Kidney capillary endothelial cell (primary cell): ENCODE measurements at places on chromosomes 3 and 15.

GRCh38 chr3:9352917-9353752 lies 9.7 kb upstream of the THUMPD3 start:
- DNase-seq: peak; percentile 72

- no peak for DNase-seq
Measured at GRCh38 chr15:71393383-71393782, 278.1 kb downstream of the THSD4 start.

- DNase-seq: no peak
Measured at GRCh38 chr3:9887480-9887879, 2.9 kb upstream of the JAGN1 start.

DNA sequence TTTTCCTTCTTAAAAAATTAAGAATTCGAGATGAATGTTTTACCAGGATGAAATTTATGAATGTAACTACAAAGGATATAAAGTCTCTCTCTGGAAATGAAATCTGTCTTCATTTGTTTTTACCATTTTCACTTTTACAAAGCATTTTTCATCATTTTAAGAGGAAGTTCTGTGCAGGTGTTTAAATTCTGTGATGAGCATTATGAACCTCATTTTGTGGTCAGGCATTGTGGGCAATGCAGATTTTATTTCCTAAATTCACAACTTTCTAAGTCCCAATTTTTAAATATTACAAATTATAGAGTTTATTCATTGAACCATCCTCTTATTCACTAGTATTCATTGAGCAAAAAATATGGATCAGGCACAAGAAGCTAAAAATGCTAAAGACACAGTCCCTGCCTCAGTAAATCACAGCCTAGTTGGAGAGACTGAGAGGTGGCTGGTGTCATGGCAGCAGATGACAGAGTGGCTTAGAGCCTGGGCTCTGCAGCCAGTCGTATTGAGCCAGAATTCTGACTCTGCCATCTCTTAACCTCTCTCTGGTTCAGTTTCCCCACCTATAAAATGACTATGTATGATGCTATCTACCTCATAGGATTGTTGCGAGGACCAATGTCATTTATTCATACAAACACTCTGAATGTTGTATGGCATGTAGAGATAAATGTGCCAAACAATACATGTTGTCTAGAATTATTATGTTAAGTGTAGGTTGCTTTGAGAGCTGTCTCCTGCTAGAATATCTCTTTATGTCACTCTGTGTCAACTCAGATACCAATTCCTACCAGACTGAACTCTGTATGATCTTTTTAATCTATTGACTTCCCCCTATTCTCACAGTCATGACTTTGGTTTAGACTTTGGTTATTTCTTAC lies 7.5 kb upstream of the TGFBR2 start:
- no peak for DNase-seq

DNA sequence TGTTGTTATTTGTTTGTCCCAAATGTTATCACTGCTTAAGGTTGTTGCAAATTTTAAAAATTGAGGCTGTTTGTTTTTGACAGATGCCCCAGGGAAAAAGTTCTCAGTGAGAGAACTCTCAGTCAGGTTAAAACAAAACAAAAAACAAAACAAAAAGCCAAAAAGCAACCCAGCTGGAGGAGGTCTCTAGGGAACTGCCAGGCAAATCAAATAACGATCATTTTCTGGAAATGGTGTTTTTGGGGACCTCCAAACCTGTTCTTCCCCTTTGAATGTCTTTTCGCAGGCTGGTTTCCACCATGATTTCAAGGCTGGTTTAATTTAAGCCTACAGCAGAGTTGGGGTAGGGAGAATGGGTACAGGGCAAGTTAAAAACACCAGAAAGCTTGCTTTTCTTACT lies 27.2 kb downstream of the SPINK8 start:
- no peak for DNase-seq

GRCh38 chr15:63349156-63349555 lies 32.5 kb downstream of the CA12 start:
- DNase-seq: no peak

DNA sequence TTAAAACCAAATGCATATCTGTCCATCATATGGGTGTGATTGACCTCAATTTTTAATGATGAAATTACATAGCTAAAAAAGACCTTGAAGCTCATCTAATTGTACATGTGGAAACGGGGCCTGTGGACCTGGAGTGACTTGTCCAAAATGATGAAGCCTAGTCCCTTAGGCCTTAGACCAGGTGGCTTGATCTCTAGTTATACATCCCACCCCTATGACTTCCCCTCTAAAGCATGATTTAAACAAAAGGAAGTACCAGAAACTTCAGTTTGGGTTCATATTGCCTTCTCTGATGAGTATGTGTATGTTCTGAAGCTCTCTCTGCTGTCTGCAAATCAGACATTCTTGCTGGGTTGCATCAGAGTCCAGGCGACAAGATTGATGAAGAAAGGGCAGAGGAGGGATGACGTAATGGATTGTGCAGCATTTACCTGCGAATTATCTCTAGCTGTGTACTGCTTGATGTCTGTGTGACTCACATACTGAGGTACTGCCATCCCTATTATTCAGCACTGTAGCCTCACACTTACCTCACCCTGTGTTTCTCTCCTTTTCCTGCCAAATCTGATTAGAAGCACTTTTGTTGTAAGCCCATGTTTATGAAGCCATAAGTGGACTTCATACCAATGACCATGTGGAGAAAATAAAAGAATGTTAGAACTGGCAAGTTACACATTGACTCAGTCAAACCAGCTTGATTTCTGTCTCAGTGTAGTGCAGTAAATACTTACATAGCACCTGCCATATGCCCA lies 111.5 kb downstream of the FILIP1L start:
- no peak for DNase-seq

- no peak for DNase-seq
Measured at GRCh38 chr3:32630266-32630665, 54.7 kb upstream of the CNOT10 start.

- DNase-seq: no peak
Measured at GRCh38 chr3:54736459-54736858, 191.4 kb downstream of the LRTM1 start.

DNA sequence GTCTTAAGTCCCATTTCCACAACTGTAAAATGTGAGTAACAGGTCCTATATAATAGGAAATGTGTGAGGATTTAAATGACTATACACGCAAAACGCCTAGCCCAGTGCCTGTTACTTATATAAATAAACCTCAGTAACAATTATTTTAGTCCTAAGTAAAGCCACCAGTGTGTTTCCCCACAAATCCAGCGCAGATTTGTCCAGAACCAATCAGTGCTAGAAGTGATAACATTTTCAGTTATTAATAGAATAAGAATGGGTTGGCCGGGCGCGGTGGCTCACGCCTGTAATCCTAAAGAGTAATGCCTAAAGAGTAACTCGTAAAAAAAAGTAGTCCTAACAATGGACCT lies 561 bp downstream of the RPAP1 start:
- no peak for DNase-seq

- DNase-seq: no peak
Measured at GRCh38 chr3:144033863-144034262, 62.2 kb downstream of the DIPK2A start.

DNA sequence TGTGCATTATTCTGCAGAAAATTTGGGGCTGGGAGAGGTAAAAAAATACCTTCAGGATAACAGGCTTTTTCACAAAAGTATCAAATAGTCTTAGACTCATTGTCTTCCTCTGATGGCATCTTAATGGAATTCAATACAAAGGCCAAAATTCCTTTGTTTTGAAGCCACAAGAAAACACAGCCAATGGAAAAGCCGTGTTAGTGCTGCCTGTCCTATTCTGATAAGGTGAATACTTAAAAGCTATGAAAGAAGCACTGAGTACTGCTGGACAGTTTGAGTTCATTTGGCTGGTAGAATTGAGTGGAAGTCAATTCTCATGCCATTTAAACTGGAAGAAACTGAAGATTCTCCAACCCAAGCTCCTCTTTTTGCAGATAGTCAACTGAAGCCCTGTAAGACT lies 395.3 kb upstream of the TPRG1 start:
- peak; percentile 40 for DNase-seq

- DNase-seq: no peak
Measured at GRCh38 chr3:43755516-43756200, 64.9 kb downstream of the ABHD5 start.

GRCh38 chr3:8954938-8955763 lies 8.1 kb downstream of the RAD18 start:
- no peak for DNase-seq

DNA sequence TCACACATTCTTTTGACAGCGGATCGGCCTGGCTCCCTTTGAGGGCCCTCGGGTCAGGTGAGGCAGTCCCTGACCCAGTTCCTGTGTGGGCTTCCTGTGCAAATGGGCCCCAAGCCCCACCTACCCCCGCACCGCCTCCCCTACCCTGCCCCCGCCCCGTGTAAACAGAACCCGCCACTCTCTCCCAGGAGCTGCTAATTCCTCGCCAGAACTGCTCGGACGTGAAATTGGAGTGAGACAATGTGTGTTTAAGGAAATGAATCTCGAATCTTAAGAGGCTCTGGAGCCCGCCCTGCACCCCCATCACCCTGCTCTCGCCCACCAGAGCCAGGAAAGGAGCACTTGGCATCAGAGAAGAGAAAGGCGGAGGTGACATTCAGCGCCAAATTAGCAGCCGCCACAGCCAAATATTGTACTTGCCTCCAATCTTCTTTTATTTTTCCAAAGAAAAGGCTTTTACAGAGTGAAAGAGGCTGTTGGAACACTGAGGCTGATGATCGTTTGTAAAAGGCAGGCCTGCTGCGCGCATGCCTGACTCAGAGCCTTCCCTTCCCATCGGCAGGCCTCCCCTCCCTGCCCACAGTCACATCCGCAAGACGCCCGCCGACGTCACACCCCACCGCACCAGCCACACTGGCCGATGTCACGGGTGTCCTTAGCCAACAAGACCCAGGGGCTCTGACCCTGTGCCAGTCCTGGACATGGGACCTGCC lies 53.1 kb downstream of the CACNA2D2 start:
- no peak for DNase-seq

DNA sequence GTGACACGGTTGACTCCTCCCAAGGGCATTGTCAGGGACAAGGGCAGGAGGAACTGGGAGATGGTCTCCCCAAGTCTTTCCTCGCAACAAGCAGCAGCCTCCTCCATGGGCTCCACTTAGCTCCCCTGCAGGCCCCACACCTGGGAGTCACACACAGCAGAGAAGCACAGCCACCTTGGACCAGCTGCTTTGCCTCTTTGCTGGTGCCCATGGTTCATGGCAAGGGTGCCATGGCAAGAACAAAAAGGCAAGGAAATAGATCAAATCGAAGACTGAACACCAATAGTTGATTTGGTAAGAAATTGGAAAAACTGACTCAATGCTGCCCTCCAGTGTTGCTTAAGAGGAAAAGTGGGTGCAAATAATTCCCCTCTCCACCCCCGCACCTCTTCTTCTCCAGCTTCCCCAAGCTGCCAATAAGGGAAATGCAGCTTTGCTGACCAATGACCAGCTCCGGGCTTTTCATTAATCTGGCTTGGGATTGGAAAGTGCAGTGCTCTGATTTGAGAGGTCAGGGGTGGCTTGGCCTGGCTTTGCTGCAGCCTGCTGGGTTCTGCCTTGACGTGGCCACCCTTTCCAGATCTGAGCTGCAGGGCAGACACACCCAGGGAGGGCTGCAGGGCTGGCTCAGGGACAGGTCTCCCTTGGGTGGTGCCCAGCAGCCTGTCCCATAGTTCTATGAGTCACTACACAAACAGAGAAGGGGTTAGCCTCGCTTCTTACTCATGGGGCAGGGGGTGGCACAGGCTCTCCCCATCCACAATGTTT lies 162.0 kb downstream of the KLF13 start:
- peak; percentile 83 for DNase-seq

- no peak for DNase-seq
Measured at GRCh38 chr3:117479095-117479494, 769.5 kb downstream of the TUSC7 start.

DNA sequence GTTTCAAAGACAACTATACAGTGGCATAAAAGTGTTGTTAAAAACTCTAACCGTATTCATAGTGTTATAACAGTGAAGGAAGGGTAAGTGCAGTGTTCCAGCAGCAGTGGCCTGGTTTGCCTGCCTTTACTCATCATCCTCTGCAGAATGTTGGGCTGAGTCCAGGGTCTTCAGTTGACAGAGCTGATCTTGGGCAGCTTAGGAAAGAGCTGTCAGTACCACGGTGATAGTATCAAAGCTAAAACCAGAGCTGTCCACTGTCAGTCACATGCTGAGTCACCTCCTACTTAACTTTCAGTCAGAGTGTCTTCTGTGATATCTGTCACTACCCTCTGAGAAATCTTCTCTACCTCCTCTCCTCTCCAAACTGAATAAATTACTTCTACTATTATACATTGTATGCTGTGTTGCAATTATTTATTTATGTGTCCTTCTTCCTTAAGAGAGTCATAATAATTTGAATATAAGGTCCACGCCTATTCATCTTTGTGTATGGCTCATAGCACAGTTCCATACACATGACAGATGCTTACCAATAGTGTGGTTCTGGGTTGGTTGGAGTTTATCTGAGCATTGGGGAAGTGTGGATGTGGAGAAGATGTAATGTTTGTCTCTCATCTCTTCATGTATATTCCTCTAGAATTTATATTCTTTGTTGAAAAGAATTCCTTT lies 242.1 kb downstream of the ZIC1 start:
- DNase-seq: no peak

GRCh38 chr3:71585887-71586809 lies 2.6 kb upstream of the FOXP1 start:
- DNase-seq: no peak

DNA sequence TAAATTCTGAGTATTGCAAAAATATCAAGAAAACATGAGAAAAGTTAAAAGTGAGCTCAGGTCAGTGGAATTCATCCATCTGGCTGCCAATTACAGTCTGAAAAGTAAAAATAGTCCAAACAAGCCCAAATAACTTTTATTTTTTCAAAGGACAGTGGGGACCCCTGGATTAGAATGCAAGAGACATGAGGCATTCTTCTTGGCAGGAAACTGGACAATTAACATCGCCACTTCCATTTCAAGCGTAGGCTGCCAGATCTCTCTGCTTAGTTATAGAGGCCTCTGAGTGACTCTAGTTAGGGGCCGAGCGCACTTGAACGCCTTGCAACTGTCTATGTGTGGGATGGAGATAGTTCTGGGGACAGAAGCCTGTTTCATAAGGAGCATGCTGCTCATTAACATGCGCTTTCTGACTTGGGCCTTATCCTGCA lies 189.1 kb downstream of the GHSR start:
- DNase-seq: no peak

DNA sequence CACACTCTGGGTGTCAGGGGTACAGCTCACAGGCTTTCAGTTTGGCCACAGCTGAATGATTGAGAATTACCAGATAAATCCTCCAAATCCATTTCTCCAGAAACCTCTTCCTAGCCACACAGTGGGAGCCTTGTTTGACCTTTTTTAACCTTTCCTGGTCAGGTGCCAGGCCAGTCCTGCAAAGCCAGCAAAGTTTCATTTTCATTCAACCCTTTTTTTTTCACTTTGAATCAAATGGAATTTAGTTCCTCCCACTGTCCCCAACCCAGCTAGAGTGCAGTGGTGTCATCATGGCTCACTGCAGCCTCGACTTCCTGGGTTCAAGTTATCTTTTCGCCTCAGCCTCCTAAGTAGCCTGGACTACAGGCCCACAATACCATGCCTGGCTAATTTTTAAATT lies 67.8 kb downstream of the NSUN3 start:
- no peak for DNase-seq

DNA sequence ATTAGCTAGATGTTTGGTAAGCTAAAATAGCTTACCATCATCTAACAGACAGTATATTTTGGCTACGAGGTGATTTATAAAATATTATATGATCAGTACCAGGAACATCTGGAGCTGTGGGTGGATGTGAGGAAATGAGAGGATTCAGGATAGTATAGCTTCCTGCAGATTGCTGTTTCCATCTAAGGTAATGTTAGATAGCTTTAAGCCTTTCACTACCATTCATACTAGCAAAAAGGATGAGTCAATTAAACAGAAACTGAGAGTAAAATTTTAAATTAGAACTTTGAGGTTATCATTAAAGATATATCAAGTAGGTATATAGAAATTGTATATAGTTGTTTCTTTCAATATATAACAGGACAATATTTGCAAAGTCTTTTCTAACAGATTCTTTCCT lies 8.0 kb downstream of the ZBTB20 start:
- DNase-seq: no peak
